Heart left ventricle (tissue), 16 donors: ENCODE measurements at places on chromosomes 5 and 9.

DNA sequence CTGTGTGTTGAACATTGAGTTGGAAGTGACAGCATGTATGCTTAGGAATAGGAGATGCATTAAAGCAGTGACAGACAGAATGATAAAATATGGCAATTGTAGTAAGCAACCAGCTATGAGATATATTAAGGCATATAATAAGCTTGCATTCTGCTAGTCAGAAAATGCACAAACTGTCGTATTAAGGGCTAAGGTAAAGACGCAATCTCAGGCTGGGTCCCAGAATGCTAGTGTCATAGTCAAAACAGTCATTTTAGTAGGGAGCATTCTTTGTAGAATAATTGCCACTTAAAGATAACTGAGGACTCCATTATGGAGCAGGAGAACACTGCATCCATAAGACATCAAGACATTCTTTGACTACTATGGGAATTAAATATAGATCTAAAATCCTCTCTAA lies 1369.7 kb upstream of the C9orf72 start:
- H3K4me3 ChIP-seq, result no peak overlapping the region
- H3K36me3 ChIP-seq, result no peaks in the 10 kb centered on the region
- no peak for DNase-seq
- H3K4me1 ChIP-seq, result no peaks in the 10 kb centered on the region
- no peak overlapping the region for H3K27ac ChIP-seq
- H3K27me3 ChIP-seq, result no peaks in the 10 kb centered on the region

DNA sequence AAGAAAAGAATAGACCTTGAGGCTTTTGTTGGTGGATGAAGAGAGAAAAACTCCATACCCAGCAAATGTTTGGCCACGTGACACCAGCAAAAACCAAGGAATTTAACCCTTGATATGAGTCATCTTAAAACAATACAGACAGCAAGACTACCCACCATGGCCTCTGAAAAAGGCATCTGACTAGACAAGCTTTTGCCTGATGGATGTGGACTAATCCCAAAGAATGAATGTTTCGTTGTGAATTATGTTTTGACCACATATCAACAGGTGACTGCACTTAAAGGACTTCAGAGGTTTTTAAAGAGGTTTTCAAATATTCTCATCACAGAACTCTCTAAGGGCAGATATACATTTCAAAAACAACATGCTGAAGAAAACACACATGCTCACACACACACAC lies 33.0 kb upstream of the SLC1A3 start:
- H3K36me3 ChIP-seq, result no peaks in the 10 kb centered on the region
- no peak overlapping the region for H3K27ac ChIP-seq
- H3K4me1 ChIP-seq, result peaks cover 28% of the 10 kb centered on the region
- H3K4me3 ChIP-seq, result no peak overlapping the region
- no peaks in the 10 kb centered on the region for H3K27me3 ChIP-seq
- no peak for DNase-seq

GRCh38 chr9:92685022-92685421 lies 15.1 kb upstream of the IPPK start:
- no peaks in the 10 kb centered on the region for H3K36me3 ChIP-seq
- no peak overlapping the region for H3K27ac ChIP-seq
- no peaks in the 10 kb centered on the region for H3K27me3 ChIP-seq
- H3K4me1 ChIP-seq, result no peaks in the 10 kb centered on the region

DNA sequence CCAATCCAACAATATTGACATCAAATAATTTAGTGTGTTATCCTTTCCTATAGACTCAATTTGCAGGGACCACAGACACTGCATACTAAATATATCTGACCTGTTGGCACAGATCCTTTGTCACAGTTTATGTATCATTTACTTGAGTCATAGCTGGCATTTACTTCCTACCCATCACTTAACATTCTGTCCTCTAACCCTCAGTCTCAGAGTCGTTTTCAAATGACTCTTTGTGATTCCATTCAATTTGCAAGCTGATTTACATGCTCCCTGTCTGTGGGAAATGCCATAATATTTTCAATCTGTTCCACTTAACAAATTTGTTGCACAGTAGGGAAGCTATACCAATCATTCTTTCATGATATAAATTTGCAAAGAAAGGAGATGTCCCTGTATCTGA lies 265.7 kb upstream of the EDIL3 start:
- H3K4me1 ChIP-seq, result no peaks in the 10 kb centered on the region
- no peak overlapping the region for H3K4me3 ChIP-seq
- no peak for DNase-seq
- H3K27me3 ChIP-seq, result no peaks in the 10 kb centered on the region
- H3K27ac ChIP-seq, result no peak overlapping the region

DNA sequence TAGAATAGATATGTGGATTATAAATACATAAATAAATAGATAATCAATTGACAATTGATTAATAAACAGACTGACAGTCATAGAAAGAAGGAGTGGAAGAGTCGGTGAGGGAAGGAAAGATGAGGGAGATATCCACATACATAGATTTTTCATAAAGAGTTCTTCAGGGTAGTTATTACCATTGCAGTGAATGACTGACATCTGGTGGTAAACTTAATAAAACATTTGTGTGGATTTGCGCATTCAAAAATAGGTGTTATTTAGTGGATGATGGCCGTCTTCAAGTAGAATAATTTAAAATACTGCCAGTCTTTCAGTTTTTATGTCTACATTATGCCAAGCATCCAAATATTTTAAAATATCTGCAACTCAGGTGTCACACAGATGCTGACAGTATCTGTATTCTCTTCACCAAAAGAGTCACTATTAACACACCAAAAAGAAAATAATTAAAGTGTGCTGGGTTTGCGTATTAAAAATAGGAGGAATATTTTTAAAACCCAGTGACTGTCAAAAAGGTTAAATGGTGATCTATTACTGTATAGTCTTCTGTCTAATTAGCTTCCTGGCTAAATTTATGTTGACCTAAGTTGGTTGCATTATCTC lies 78.8 kb downstream of the GIN1 start:
- no peaks in the 10 kb centered on the region for H3K27me3 ChIP-seq
- no peaks in the 10 kb centered on the region for H3K4me1 ChIP-seq
- H3K4me3 ChIP-seq, result no peak overlapping the region
- H3K36me3 ChIP-seq, result no peaks in the 10 kb centered on the region
- DNase-seq, result no peak

- H3K4me3 ChIP-seq, result no peak overlapping the region
- no peak overlapping the region for H3K27ac ChIP-seq
- H3K36me3 ChIP-seq, result no peaks in the 10 kb centered on the region
- peaks cover 12% of the 10 kb centered on the region for H3K4me1 ChIP-seq
These were observed 25.7 kb downstream of the SARDH start for GRCh38 chr9:133712221-133713100.

DNA sequence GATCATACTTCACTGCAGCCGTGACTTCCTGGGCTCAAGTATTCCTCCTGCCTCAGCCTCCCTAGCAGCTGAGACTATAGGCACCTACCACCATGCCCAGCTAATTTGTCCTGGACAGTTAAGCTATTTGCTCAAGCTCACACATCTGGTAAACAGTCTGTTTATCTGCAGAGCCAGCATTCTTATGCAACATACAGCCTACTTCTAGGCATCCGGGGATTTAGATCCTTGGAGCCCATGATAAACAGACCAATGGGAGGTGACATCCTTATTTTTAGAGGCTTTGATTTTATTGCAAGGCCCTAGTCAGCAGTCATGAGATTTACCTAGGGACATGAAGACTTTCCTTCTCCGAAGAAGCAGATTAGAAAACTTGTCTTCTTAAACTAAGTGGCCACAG lies 21.0 kb downstream of the ATOX1 start:
- H3K36me3 ChIP-seq, result no peaks in the 10 kb centered on the region
- no peak overlapping the region for H3K4me3 ChIP-seq
- no peak overlapping the region for H3K27ac ChIP-seq
- H3K4me1 ChIP-seq, result peaks cover 28% of the 10 kb centered on the region

DNA sequence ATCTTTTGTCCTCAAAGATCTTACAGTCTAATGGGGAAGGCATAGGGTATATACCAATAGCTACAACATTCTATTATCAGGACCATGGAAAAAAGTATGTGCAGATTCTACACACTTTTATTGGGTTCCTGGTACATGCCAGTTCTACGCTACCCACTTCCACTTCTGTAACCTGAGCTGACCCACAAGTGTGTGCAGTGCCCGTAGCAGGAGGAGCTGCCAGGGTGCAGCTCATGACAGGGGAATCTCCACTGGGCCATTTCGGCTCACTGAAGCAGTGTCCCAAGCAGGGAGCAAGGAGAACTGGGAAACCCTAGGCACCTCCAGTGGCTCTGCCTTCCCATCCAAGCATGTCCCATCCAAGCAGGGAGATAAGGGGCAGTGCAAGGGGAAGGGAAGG lies 60.4 kb downstream of the FOXI1 start:
- H3K4me1 ChIP-seq, result no peaks in the 10 kb centered on the region
- no peak overlapping the region for H3K4me3 ChIP-seq
- no peaks in the 10 kb centered on the region for H3K27me3 ChIP-seq
- no peak overlapping the region for H3K27ac ChIP-seq
- H3K36me3 ChIP-seq, result no peaks in the 10 kb centered on the region
- peak; percentile 36 for DNase-seq

DNA sequence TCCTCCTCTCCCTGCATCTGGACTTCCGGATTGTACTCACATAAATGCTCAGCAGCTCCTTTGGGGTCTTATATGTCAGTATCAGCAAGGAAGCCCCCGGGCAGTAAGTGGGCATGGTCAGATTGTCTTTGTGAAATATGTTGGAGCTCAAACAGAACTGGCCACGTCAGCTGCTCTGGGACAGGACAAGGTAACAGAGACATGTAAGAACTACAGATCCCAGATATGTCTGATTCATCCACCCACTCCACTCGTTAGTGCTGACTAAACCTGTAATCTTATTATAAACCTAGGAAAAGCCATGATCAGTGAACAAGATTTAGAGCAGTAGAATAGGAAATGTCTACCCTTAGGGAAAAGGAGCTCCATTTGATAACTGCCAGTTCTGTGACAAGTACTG lies 561.8 kb downstream of the CETN3 start:
- no peaks in the 10 kb centered on the region for H3K27me3 ChIP-seq
- no peaks in the 10 kb centered on the region for H3K4me1 ChIP-seq

GRCh38 chr9:108815156-108815555 lies 40.6 kb downstream of the ACTL7B start:
- H3K27me3 ChIP-seq, result no peaks in the 10 kb centered on the region
- no peak overlapping the region for H3K27ac ChIP-seq
- H3K4me1 ChIP-seq, result no peaks in the 10 kb centered on the region
- no peaks in the 10 kb centered on the region for H3K36me3 ChIP-seq

GRCh38 chr5:176691524-176691923 lies 44.2 kb downstream of the TSPAN17 start:
- DNase-seq, result no peak
- no peak overlapping the region for H3K4me3 ChIP-seq
- no peak overlapping the region for H3K27ac ChIP-seq
- H3K36me3 ChIP-seq, result no peaks in the 10 kb centered on the region
- peaks cover 18% of the 10 kb centered on the region for H3K27me3 ChIP-seq

DNA sequence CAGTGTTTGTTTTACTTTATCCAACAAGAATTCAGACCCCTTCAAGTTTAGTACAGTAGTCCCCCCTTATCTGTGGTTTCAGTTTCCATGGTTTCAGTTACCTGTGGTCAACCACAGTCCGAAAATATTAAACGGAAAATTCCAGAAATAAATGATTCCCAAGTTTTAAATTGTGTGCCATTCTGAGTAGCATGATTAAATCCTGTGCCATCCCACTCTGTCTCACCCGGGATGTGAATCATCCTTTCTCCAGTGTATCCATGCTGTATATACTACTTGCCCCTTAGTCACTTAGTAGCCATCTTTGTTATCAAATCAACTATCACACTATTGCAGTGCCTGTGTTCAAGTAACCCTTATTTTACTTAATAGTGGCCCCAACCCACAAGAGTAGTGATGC lies 153.8 kb upstream of the RASA1 start:
- no peaks in the 10 kb centered on the region for H3K4me1 ChIP-seq
- no peaks in the 10 kb centered on the region for H3K27me3 ChIP-seq
- H3K36me3 ChIP-seq, result no peaks in the 10 kb centered on the region
- no peak for DNase-seq
- H3K4me3 ChIP-seq, result no peak overlapping the region

GRCh38 chr5:135053989-135054388 lies 20.0 kb upstream of the PITX1 start:
- no peak overlapping the region for H3K27ac ChIP-seq
- DNase-seq, result no peak
- no peak overlapping the region for H3K4me3 ChIP-seq
- H3K27me3 ChIP-seq, result peaks cover 41% of the 10 kb centered on the region

GRCh38 chr5:11302663-11303062 lies 541.6 kb upstream of the DAP start:
- DNase-seq, result no peak
- H3K4me1 ChIP-seq, result no peaks in the 10 kb centered on the region
- no peak overlapping the region for H3K4me3 ChIP-seq
- no peaks in the 10 kb centered on the region for H3K36me3 ChIP-seq
- no peak overlapping the region for H3K27ac ChIP-seq

GRCh38 chr5:176812269-176813259 lies 2.2 kb downstream of the UNC5A start:
- no peaks in the 10 kb centered on the region for H3K36me3 ChIP-seq
- H3K4me1 ChIP-seq, result peaks cover 7% of the 10 kb centered on the region
- no peak overlapping the region for H3K4me3 ChIP-seq
- peaks cover 89% of the 10 kb centered on the region for H3K27me3 ChIP-seq

DNA sequence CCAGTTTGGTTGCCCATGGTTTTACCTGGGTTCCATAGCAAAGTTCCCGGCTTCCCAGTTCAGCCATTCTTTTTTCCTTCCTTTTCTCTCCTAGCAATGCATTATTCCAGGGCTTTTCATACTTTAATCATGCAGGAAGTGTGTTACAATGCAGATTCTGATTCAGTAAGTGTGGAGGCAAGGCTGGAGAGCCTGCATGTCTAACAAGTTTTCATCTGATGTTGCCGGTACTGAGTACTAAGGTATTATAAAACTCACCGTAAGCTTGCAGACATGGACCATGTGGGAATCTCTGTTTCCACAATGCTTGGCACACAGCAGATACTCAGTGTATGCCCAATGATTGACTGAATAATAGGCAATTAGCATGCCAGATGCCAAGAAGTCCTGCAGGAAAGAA lies 102.9 kb upstream of the SHB start:
- no peaks in the 10 kb centered on the region for H3K36me3 ChIP-seq
- H3K27ac ChIP-seq, result no peak overlapping the region

- peaks cover 27% of the 10 kb centered on the region for H3K4me1 ChIP-seq
- H3K27ac ChIP-seq, result no peak overlapping the region
- DNase-seq, result no peak
- no peaks in the 10 kb centered on the region for H3K27me3 ChIP-seq
- H3K36me3 ChIP-seq, result no peaks in the 10 kb centered on the region
- no peak overlapping the region for H3K4me3 ChIP-seq
These were observed 167.9 kb downstream of the ARHGEF28 start for GRCh38 chr5:73793911-73794310.
